SW 1271 (cell line): ENCODE measurements at places on chromosomes 2 and 18.

DNA sequence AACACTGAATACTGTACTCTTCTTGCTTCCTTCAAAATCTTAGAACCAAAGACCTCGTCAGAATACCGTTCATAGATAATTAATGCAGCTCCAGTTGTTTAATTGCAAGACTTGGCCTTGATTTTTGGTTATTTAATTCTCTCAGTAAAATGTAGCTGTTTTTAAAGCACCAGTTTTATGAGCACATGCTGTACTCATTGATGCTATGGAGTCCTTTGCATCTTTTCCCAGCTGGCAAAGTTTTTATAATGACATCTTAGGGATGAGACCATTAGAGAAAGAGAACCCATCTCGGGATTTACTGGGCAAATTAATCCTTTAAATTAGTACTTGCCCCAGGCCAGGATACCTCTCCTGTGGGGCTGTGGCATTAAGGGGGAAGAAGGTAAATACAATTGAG lies 199.3 kb downstream of the MEMO1 start:
- no peak for DNase-seq

- DNase-seq: no peak
These were observed 59.7 kb upstream of the NABP1 start for GRCh38 chr2:191618046-191618780.

DNA sequence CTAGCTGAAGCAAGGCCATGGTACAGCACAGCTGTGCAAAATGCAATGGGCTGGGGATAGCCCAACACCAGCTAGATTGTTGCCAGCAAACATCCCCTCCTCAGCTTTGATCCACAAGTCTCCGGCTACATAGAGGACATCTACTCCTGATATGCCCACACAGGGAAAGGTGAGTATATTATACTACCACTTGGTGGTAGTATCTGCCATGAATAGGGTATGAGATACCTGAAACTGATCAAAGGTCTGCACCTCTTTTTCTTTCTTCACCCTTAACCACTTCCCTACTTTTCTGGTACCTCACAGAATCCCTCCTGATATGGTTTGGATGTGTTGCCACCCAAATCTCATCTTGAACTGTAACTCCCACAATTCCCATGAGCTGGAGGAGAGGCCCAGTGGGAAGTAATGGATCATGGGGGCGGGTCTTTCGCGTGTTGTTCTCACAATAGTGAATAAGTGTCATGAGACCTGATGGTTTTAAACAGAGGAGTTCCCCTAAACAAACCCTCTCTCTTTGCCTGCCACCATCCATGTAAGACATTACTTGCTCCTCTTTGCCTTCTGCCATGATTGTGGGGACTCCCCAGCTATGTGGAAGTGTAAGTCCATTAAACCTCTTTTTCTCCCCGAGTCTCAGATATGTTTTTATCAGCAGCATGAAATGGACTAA lies 279.6 kb downstream of the TXNL1 start:
- DNase-seq: no peak

- no peak for DNase-seq
These were observed 71.3 kb upstream of the ZNF532 start for GRCh38 chr18:58793361-58793760.

GRCh38 chr18:73924836-73925235 lies 222.8 kb downstream of the FBXO15 start:
- no peak for DNase-seq

DNA sequence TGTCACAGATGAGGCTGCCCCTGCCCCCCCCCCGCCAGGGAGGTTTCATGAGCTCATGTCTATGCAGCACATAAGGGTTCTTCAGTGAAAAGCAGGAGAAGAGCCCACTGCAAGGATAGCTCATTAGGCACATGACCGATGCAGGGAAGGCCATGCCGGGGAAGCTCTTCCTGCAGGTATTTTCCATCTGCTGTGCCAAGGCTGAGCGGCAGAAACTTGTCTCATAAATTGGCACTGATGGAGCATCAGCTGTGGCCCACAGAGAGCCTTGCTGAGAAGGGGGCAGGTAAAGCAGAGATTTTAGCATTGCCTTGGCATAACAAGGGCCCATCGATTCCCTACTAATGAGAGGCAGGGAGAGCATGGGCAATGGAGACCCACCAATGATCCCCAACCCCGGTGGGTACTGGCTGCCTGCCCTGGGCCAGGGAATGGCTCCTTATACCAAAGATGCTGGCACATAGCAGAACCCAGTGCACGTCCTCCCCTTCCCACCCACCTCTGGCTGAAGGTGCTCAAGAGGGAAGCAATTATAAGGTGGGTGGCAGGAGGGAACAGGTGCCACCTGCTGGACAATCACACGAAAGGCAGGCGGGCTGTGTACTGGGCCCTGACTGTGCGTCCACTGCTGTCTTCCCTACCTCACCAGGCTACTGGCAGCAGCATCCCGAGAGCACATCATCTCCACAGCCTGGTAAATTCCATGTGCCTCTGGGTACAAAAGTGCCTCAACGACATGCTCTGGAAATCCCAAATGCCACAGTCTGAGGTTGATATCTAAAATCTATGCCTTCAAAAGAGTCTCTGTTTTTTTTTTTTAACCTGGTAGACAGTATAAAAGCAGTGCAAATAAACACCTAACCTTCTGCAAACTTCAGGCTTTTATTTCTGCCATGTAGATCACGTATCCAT lies 41.4 kb downstream of the STEAP3 start:
- DNase-seq: peak; percentile 46

GRCh38 chr18:80143881-80144280 lies 34.8 kb downstream of the ADNP2 start:
- no peak for DNase-seq

DNA sequence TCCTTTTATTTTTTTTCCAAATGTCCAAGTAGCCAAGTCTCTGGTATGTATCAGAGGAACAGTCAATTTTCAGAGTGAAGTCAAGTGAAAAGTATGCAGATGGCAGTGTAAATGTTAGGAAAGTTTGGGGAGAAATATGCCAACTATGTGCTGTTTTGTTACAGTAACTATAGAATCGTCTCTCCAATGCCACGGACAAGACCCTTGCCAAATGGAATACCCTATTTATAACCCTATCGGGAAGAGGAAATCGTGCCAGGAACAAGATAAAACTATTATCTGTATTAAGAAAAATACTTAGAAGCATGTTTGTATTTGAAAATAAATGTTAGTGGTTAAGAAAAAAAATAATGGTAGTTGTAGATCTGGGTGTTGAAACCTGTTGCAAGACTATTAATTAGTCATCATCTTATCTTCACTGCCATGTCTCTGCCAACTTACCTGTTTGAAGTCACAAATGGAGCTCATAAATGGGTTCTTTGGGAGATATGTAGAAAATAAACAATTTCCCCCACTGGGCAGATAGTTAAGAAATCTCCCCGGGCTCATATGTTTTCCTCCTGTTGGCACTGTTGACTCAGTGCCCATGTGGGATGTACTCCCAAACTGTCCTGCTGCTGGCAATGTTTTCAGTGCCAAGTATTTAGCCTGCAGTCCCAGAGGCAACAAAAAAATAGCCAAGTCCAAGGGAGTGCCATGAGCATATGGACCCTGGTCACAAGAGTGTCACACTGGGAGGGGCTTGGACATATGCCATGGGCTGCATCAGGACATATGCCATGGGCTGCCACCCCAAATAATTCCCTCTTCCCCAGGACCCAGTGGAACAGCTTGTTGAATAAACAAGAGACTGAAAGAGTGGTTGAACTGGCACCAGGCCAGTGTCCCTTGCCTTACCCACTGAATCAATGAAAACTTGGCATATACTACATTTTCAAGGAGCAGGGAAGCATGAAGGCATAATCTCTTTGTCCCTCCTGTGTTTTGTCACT lies 366.9 kb downstream of the OSR1 start:
- peak; percentile 94 for DNase-seq

- no peak for DNase-seq
These were observed 161.2 kb upstream of the XIRP2 start for GRCh38 chr2:166727095-166727494.

GRCh38 chr18:54392543-54393023 lies 34.9 kb downstream of the C18orf54 start:
- DNase-seq: peak; percentile 80

- no peak for DNase-seq
These were observed 154.7 kb downstream of the TSN start for GRCh38 chr2:121910139-121910538.

- DNase-seq: no peak
These were observed 93.5 kb upstream of the MGAT4A start for GRCh38 chr2:98824256-98825019.

GRCh38 chr2:2234398-2235195 lies 96.5 kb downstream of the MYT1L start:
- no peak for DNase-seq

DNA sequence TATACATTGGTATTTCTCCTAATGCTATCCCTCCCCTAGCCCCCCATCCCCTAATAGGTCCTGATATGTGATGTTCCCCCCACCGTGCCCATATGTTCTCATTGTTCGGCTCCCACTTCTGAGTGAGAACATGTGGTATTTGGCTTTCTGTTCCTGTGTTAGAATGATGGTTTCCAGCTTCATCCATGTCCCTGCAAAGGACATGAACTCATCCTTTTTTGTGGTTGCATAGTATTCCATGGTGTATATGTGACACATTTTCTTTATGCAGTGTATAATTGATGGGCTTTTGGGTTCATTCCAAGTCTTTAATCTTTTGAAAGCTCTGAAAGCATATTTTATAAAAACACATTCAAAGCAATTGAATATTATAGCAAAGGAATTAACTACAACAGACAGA lies 1169.4 kb upstream of the ZEB2 start:
- DNase-seq: no peak
